ENCODE measurements at places on chromosomes 1 and 21. TPM values are rescaled to one million over a fixed set of nuclear protein-coding genes. Genes with fewer than 3 reads are reported as not detected.

The TRIM17 gene
- not detected for total RNA-seq

The GPR25 gene
- not detected for total RNA-seq

- no peaks in the 10 kb centered on the region for H3K27me3 ChIP-seq
- peaks cover 15% of the 10 kb centered on the region for H3K36me3 ChIP-seq
- H3K4me1 ChIP-seq = no peaks in the 10 kb centered on the region
Observed at GRCh38 chr1:30929135-30929889, 20.8 kb upstream of the SDC3 start.

The CFHR5 gene
- not detected for total RNA-seq

DNA sequence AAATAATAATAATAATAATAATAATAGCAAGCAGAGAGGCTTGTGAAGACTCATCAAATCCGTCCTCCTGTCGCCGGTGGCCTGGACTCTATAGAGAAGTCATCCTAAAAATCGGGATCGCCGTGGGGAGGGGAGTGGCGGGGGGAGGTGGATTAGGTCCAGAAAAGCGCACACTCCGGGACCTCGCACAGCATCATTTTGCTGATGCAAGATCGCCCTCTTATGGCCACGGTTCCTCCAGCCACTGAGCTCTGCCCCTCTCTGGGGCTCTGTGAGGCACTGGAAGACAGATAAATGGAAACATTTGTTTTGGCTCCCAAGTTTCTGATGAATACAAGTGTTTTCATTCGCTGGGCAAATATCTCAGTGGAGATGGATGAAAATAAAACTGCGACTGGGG is 612.0 kb downstream of the MATN1 start:
- H3K27me3 ChIP-seq = no peaks in the 10 kb centered on the region
- peak; percentile 29 for DNase-seq

The DENND2D gene
- total RNA-seq = 47.6 TPM

DNA sequence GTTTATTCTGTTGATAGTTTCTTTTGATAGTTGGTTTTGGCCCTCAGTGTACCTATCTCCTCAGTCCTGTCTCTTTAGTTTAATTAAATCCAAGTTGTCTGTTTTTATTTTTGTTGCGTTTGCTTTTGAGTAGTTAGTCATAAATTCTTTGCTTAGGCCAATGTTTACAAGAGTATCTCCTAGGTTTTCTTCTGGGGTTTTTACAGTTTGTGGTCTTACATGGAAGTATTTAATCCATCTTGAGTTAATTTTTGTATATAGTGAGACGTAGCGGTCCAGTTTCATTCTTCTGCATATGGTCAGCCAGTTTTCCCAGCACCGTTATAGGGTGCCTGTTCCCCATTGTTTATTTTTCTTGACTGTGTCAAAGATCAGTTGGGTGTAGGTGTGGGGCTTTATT is 139.4 kb downstream of the POU2F1 start:
- H3K4me1 ChIP-seq = no peaks in the 10 kb centered on the region
- no peak for DNase-seq
- no peak overlapping the region for H3K27ac ChIP-seq

GRCh38 chr1:224065455-224065854 is 48.5 kb upstream of the FBXO28 start:
- H3K27me3 ChIP-seq = no peaks in the 10 kb centered on the region
- H3K4me1 ChIP-seq = no peaks in the 10 kb centered on the region
- no peak overlapping the region for H3K4me3 ChIP-seq
- no peak overlapping the region for H3K27ac ChIP-seq
- no peaks in the 10 kb centered on the region for H3K36me3 ChIP-seq

DNA sequence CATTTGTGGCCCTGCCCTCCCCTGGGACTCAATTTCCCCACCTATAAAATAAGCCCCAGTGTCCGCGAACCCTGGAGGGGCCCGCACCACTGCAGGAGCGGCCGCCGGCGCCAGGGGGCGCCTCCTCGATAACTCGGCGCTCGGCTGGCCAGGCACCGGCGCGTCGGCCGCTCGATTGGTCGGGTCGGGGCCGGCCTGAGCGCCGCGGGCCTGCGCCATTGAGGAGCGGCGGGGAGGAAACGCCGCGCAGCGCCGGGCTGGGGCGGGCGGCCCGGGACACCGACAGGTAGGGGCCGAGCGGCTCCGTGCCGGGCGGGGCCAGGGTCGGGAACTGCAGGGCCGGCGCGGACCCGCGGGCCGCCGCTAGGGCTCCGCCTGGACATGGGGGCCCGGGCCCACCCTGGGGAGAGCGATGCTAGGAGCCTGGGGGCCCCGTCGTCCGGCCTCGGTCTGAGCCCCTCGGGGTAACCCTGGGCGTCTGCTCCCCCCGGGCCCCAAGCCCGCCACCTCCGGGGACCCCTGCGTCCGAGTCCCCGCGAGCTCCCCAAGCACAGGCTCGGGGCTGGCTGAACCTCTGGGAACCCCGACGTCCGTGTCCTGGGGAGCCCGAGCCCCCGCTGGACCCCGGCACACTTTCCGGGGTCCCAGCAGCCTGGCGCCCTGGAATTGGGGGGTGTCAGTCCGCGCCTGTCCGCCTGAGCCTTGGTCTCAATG is at the start of gene VPS13D:
TSS of gene VPS13D (plus strand) at position 196 of the 714 bp plus-strand sequence. CDS start 4,237 bp downstream, outside the sequence.
- no peaks in the 10 kb centered on the region for H3K27me3 ChIP-seq
- peak within 1 kb of the TSS; percentile 94 for H3K4me3 ChIP-seq
- H3K27ac ChIP-seq = peak within 1 kb of the TSS; percentile 70
- peaks cover 18% of the 10 kb centered on the region for H3K4me1 ChIP-seq

The OXCT2 gene
- 4.0 TPM for total RNA-seq

GRCh38 chr21:45548711-45549491 is 6.7 kb upstream of the SLC19A1 start:
- no peaks in the 10 kb centered on the region for H3K36me3 ChIP-seq
- no peak for DNase-seq
- H3K27me3 ChIP-seq = no peaks in the 10 kb centered on the region
- no peak overlapping the region for H3K27ac ChIP-seq

DNA sequence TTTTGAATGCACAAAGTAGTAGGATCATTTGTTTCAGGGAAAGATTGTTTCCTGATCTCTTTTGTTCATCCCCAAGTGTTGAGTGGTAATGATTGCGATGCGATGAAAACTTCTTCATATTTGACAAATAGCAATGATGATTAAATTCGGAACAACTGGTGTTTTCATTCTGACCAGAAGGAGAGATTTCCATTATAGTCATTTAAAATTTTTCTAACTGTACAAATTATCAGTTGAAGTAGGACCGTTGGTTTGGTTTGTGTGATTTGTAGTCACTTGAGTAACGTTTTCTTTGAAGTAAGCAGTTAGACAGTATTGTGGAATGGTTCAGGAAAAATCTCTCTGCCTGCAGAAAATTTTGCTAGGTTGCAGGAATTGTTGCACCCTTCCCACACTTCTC is 5.9 kb downstream of the NFYC start:
- H3K4me1 ChIP-seq = peaks cover 50% of the 10 kb centered on the region
- H3K27ac ChIP-seq = no peak overlapping the region
- H3K36me3 ChIP-seq = no peaks in the 10 kb centered on the region
- H3K27me3 ChIP-seq = no peaks in the 10 kb centered on the region
- H3K4me3 ChIP-seq = no peak overlapping the region

The EPHA10 gene
- 0.54 TPM for total RNA-seq

- no peaks in the 10 kb centered on the region for H3K27me3 ChIP-seq
- H3K27ac ChIP-seq = no peak overlapping the region
- no peaks in the 10 kb centered on the region for H3K4me1 ChIP-seq
- no peak for DNase-seq
Observed at GRCh38 chr1:113353580-113353979, 36.7 kb upstream of the MAGI3 start.

The SH2D1B gene
- not detected for total RNA-seq

GRCh38 chr1:232901255-232901654 is 49.2 kb upstream of the NTPCR start:
- H3K4me1 ChIP-seq = peaks cover 14% of the 10 kb centered on the region
- peak; percentile 25 for DNase-seq
- H3K4me3 ChIP-seq = no peak overlapping the region

DNA sequence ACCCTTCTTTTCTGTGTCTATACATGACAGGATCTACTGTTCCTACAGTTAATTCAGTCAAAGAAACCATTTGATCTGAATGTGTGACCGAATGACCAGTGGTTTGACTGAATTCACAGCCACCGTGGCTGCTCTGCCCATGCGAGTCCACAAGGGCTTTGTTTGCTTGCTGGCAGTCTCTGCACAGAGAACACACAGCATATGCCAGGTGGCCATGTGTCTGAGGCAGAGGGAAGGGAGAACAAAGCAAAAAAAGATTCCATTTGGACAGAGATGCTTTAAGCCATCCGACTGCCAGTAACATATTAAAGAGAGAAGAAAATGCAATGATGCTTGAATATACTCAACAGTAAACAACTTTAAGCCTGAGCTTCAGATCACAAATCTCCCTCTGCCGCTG is 737.8 kb upstream of the CXADR start:
- H3K27ac ChIP-seq = no peak overlapping the region
- no peaks in the 10 kb centered on the region for H3K36me3 ChIP-seq
- no peaks in the 10 kb centered on the region for H3K27me3 ChIP-seq
- H3K4me1 ChIP-seq = no peaks in the 10 kb centered on the region
- peak; percentile 38 for DNase-seq
- no peak overlapping the region for H3K4me3 ChIP-seq

The MARK1 gene
- 16.0 TPM for total RNA-seq

- H3K27me3 ChIP-seq = no peaks in the 10 kb centered on the region
- H3K4me1 ChIP-seq = no peaks in the 10 kb centered on the region
- DNase-seq = no peak
- H3K27ac ChIP-seq = no peak overlapping the region
Observed at GRCh38 chr1:226568077-226568831, 19.7 kb downstream of the STUM start.

The KRTAP12-3 gene
- not detected for total RNA-seq

GRCh38 chr1:7629465-7630195 is 141.5 kb upstream of the VAMP3 start:
- H3K27me3 ChIP-seq = no peaks in the 10 kb centered on the region
- H3K36me3 ChIP-seq = no peaks in the 10 kb centered on the region
- no peaks in the 10 kb centered on the region for H3K4me1 ChIP-seq
- no peak overlapping the region for H3K27ac ChIP-seq

DNA sequence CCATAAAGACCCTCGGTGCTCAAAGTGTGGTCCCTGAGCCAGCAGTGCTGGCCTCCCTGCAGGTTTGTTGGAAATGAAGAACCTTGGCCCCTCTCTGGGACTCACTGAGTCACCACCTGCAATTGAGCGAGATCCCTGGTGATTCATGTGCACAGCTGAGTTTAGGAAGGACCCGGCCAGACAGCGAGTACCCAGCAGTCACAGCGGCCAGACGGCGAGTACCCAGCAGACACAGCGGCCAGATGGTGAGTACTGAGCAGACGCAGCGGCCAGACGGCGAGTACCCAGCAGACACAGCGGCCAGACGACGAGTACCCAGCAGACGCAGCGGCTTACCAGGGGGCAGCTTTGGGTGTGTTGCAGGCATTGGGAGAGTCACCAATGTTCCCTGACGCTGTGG is 123.8 kb downstream of the PRDM16 start:
- H3K4me3 ChIP-seq = no peak overlapping the region
- H3K36me3 ChIP-seq = no peaks in the 10 kb centered on the region
- H3K27ac ChIP-seq = no peak overlapping the region
- H3K27me3 ChIP-seq = no peaks in the 10 kb centered on the region
- H3K4me1 ChIP-seq = peaks cover 9% of the 10 kb centered on the region

GRCh38 chr1:92029241-92029922 is 403 bp upstream of the EPHX4 start:
- no peaks in the 10 kb centered on the region for H3K4me1 ChIP-seq
- no peak for DNase-seq
- H3K4me3 ChIP-seq = no peak overlapping the region
- no peak overlapping the region for H3K27ac ChIP-seq
- no peaks in the 10 kb centered on the region for H3K27me3 ChIP-seq

DNA sequence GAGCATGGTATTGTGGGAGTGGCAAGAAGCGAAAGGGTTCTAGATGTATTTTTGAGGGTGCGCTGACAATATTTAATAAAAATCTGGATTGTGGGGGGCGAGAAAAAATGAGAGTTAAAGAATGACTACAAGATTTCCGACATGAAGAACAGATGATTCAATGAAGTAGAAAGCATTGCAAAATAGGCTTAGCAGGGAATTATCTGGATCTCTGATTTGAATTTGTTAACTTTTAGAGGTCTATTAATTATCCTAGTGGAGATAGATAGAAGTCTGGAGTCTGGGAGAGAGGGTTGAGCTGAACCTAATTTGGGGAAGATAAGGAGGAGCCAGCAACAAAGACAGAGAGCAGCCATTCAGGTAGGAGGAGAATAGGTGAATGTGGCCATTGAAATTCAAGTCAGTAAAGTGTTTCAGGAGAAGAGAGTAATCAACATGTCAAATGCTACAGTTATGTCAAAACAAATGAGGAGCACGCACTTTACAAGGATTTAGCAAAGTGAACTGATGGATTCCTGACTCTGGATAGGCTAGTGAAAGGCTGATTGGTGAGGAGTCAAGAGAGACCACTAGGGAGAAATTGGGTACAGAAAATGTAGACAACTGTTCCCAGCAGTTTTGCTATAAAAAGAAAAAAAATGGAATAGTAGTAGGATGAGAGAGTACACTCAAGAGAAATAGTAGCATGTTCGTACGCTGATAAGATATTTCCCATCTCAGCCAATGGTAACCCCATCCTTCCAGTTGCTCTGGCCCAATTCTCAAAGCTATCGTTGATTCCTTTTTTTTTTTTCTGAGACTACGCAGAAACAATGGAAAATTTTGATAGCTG is 393.2 kb upstream of the CXADR start:
- no peak overlapping the region for H3K27ac ChIP-seq
- H3K36me3 ChIP-seq = no peaks in the 10 kb centered on the region
- H3K4me1 ChIP-seq = no peaks in the 10 kb centered on the region
- no peak for DNase-seq

The TLR5 gene
- 3.3 TPM for total RNA-seq

GRCh38 chr1:210841926-210842625 is 291.9 kb downstream of the KCNH1 start:
- no peaks in the 10 kb centered on the region for H3K36me3 ChIP-seq
- H3K27me3 ChIP-seq = no peaks in the 10 kb centered on the region
- no peak overlapping the region for H3K4me3 ChIP-seq
- H3K27ac ChIP-seq = no peak overlapping the region
- H3K4me1 ChIP-seq = no peaks in the 10 kb centered on the region

The USH2A gene
- total RNA-seq = 0.22 TPM

DNA sequence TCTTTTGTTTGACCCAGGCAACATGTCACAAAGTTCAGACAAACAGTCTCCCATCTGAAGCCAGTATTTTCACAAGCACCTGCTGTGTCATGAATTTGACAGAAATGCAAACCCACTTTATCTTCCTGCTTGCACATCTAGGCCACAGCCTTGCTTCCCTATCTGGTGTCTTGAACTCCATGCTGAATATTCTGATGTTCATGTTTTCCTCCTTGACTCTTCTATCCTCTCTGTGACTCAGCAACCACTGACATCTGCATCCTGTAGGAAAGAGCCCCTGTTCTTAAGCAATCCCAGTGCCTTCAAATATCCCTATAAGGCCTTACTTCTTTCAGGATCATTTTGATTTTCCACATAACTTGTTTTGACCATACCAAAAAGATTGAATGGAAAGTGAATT is 6.5 kb downstream of the CD55 start:
- H3K27ac ChIP-seq = no peak overlapping the region
- H3K36me3 ChIP-seq = peaks cover 27% of the 10 kb centered on the region
- no peak for DNase-seq
- no peaks in the 10 kb centered on the region for H3K27me3 ChIP-seq
- no peaks in the 10 kb centered on the region for H3K4me1 ChIP-seq

The HCRTR1 gene
- 0.40 TPM for total RNA-seq
